Activated T-cell treated with anti-CD3 and anti-CD28 coated beads for 48 hours (primary cell): ENCODE measurements at places on chromosomes 2 and 18.

- no peak for DNase-seq
These were observed 820 bp upstream of the SH3BP4 start for GRCh38 chr2:234950730-234951663.

DNA sequence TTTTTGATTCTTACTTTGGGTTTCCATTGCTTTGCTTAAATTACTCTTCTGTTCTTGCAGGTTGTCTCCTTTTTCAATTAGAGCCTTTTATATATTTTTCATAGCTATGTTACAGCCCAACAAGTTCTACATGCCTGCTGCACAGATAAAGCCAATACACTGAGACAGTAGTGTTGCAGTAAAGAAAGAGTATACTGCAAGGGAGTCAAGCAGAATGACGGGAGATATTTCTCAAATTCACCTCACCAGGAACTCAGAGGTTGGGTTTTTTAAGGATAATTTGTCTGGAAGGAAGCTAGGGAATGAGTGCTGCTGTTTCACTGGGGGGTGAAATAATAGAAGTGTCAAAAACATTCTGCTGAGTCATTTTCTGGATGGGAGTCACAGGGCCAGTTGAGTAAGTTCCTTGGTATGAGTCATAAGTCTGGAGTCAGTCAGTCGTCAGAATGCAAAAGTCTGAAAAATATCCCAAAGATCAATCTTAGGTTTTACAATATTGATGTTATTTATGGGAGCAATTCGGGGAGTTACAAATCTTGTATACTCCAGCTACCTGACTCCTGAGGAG, 193.0 kb upstream of the RGPD4 start:
- no peak for DNase-seq

DNA sequence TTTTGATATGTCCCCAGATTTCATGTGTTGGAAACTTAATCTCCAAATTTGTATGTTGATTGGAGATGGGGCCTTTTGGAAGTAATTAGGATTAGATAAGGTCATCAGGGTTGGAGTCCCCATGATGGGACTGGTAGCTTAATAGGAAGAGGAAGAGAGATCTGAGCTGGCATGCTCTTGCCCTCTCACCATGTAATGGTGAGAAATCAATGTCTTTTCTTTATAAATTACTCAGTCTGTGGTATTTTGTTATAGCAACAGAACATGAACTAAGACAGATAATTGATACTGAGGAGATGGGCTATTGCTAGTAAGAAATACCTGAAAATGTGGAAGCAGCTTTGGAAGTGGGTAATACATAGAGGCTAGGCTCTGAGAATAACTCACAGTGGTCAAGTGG, 48.0 kb downstream of the CDC42EP3 start:
- DNase-seq: no peak

DNA sequence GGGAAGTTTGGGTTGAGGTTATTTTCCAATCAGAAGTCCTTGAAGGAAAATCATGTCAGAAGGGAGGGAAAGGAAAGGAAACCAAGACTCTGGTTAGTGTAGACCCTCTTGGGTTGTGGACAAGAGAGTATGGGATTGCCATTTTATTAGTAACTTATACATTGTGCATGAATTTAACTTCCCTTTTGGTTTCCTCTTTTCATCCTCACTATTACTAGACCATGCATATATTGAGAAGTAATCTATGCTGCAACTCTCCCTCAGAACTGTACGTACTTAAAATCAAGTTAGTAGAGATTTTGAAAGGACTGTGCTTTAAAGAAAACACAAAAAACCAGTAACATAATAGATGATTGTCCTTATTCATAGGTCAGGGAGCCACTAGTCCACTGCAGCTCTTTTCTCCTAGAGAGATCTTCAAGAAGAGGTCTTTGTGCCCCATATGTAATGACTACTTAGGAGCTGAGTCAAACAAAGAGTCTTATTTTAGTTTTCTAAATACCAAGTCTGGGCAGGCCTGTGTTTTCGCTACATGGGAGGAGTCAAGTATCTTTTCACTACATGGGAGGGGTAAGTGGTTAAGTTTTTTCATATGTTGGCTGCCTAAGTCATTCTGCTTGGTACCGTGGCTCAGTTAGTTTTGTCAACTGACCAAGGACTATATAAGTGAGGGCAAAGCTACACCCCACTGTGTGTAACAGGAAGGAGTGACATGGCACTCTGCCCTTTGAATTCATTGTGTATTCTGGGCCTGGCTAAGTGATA, 25.2 kb upstream of the FAM117B start:
- no peak for DNase-seq
